Stimulated activated CD8-positive, alpha-beta memory T cell treated with anti-CD3 and anti-CD28 coated beads, Interleukin-7, amount 100 ng/mL, for 1 hour (primary cell): ENCODE measurements at places on chromosomes 1 and 21.

DNA sequence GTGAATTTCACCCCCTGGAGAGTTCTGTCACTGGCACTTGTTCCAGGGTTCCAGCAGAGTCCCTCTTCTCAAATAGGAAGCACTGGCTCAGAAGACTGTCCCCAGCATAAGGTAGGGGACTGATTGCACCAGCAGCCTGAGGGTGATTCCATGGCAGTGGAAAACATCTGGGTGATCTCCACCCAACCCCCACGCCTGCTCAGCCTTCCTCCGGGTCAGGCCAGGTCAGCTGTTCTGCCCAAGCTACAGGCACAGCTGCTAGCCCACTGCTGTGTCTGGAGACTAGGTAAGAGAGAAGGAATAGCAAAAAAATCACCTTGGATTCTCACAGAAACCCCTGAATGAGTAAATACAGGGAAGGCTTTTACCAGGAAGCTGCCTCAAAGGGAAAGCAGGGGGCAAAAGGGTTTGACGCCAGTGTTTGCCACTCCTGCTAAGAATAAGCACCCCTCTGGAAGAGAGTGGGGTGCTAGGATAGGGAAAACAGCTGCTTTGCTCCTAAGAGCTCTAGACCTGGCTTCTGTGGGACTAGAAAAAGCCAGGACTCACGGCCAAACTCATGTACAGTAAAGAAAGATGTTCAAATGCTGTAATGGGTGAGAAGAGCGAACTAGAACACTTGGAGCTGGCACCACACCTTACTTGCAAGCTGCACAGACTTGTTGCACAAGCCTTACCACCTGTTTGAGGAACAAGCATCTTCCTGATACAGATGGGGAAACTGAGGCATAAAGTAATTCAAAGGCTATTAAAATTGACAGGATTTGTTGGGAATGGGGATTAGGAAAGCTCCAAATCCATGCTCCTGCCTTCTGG is 1.0 kb upstream of the DENND2D start:
- no peak for DNase-seq

DNA sequence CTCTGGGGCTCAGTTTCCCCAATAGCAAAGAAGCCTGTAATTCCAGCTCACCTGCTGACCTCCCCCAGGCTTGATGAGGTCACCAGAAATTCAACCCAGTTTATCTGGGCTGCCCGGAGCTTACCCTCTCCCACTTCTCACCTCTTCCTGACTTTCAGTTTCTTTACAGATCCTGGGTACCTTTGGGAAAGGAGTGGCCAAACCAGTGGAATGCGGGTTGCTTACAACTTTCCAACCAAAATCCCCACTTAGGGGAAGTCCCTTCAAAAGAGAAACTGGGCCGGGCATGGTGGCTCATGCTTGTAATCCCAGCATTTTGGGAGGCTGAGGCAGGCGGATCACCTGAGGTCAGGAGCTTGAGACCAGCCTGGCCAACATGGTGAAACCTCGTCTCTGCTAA is 5.9 kb upstream of the MARCKSL1 start:
- DNase-seq = no peak

- DNase-seq = no peak
Measured at GRCh38 chr1:183022202-183023145, 746 bp upstream of the LAMC1 start.

DNA sequence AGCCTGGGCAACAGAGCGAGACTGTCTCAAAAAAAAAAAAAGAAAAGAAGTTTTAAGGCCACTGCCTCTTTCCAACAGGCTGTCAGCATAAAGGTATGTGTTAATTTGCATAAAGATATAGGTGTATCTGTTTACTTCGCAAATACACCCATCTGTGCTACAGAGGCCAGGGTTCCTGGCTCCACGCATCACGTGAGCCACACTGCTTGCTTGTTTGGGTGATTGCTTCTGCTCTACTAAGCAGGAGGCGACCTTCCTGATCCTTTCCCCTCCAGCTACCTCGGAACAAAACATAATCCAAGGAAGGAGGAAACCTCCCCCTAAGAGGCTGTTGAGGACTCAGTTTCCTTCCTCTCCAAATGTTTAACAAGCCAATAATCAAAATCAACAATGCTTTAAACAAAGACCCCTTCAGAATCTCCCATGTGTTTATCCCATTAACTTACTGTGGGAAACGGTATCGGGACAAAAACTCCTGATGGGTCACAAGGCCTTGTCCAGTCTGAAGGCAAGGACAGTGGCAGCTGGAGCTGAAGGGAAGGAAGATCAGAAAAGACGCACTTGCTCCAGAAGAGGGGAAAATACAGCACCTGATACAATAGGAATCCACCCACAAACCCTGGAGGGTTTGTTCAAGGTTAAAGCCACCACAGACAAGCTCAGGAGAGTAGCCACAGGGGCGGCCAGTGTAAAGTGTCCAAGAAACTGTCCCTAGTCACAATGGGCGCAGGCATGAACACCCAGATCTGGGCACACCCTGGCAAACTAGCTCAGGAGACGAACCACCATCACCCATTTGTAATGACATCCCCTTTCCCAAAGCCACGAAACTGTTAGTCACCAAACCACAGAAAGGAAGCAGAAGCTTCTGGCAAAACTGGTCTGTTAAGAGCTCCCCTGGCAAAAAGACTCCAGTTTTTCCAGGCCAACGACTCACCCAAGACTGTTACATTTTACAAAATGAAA is 17.2 kb downstream of the CTNNBIP1 start:
- no peak for DNase-seq

DNA sequence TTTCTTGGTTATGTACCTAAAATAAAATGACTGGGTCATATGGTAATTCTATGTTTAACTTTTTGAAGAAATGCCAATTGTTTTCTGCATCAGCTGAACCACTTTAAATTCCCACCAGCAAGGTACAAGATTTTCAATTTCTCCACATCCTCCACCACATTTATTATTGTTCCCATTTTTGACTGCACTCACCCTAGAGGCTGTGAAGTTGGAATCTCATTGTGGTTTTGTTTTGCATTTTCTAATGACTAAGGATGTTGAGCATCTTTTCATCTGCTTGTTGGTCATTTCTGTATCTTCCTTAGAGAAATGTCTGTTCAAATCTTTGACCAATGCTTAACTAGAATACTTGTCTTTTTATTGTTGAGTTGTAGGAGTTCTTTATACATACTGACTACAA is 72.5 kb downstream of the ASTN1 start:
- DNase-seq = no peak

GRCh38 chr1:235246022-235246948 is 81.7 kb downstream of the ARID4B start:
- DNase-seq = no peak

DNA sequence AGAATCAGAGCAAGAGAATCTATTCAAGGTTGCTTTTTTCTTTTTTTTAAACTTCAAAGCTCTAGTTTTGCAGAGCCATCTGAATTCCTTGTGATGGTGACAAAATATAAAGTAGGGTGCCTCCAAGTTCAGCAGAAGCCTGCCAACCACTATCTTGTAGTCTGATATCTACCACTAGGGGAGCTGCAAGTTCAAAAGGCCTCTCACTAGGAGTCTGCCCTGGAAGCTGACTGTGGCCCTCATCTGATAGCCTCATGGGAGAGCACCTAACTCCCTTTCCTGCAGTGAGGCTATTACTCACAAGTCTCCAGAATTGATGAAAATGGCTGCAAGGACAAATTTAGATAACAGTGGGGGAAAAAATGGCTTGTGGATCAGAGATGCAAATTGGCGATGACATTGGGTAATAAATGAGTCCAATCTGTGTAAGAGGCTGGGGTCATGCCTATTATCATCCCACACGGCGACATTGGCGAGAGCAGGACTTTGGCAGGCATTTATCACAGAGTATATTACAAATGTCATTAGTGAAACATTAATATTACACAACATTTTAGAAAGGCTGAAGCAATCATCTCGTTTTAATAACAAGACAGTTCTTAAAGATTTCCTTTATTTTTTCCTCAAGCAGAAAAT is 10.7 kb upstream of the ZP4 start:
- DNase-seq = no peak

DNA sequence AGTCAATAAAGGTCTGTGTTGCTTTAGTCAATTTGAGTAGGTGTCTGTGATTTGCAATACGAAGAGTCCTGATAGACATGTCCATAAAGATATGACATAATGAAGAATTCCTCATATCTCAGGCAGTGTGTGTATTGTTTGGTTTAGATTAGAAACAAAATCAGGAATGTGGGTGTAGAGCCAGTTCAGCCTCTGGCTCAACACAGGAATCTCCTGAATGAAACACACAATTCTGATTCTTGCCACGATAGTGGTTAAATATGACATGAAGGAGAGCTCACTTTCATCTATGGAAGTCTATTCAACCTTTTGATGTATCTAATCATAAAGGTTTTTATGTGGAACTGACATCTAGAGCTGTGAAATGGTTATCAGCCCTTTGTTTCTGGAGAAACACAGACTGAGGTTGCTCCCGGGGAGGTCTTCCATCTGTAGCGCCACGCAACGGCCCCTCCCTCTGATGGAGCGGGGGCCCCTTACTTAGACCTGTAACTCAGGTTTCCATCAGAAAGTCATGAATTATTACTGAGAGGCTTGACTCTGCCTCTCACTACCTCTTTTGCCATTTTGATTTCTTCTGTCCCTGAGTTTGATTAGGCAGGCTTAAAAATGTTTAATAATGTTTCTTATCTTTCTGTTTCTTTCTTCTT is 19.5 kb downstream of the TSPAN2 start:
- DNase-seq = no peak

DNA sequence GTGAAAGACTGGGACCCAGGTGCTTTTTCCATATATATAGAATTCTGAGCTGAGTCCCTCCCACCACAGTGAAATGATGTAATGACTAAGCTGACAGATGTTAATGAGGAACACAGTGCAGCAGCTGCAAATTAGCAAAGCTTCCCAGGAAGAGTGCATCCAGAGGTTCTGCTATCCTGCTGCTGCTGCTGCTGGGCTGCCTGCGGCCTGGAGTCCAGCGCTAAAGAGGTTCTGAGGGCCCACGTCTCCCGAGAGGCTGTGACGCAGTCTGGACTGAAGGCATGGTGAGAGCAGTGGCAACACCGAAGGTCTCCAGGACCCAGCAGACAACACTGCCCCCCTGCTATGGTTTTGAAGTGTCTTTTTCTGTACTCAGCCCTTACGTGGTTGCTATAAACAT is 63.9 kb downstream of the URB2 start:
- no peak for DNase-seq

GRCh38 chr1:182604175-182605164 is at the start of gene RGS16:
Gene RGS16 (minus strand): TSS chr1:182604389. CDS start chr1:182604259, 130 bp downstream.
- peak; percentile 69 for DNase-seq

DNA sequence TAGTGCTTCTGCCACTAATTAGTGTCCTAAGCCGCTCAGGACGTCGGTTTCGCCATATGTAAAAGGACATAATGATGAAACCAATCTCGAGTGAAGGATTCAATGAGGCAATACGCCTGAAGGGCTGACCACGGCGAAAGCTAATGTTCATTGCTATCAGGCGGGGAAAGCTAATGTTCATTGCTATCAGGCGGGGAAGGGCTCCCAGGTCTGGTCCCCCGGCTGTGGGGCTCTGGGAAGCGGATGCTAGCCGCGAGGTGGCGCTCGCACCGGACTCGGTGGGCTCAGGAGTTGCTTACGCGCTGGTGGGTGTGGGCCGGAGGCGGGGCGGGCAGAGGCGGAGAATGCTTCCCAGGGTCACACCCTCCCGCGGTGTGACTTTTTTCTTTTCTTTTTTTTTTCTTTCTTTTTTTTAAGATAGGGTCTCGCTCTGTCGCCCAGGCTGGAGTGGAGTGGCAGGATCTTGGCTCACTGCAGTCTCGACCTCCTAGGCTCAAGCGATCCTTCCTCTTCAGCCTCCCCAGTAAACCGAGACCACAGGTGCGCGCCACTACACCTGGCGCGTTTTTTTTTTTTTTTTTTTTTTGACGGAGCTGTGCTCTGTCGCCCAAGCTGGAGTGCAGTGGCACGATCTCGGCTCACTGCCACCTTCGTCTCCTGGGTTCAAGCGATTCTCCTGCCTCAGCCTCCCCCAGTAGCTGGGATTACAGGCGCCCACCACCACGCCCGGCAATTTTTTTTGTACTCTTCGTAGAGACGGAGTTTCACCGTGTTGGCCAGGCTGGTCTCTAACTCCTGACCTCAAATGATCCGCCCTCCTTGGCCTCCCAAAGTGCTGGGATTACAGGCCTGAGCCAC is 1.1 kb upstream of the PEAR1 start:
- DNase-seq = peak; percentile 78

DNA sequence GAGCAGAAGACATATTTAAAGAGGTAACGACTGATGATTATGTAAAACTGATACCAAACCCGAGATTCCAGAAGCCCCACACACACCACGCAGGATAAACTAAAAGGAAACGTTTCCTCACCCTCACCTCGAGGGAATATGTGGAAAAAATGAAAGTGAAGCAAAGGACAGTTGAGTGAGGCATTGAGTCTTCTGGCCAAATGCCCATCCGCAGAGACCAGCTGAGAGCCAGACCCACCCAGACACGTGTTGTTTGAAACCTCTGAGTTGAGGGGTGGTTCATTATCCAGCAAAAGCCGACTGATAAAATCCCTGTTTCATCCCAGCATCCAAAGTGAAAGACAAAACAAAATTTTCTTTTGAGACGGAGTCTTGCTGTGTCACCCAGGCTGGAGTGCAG is 29.6 kb upstream of the PCBP3 start:
- DNase-seq = no peak

- peak; percentile 39 for DNase-seq
Measured at GRCh38 chr1:150621497-150622302, 7.7 kb downstream of the ENSA start.

GRCh38 chr1:9369964-9370788 is 77.5 kb downstream of the SPSB1 start:
- no peak for DNase-seq

DNA sequence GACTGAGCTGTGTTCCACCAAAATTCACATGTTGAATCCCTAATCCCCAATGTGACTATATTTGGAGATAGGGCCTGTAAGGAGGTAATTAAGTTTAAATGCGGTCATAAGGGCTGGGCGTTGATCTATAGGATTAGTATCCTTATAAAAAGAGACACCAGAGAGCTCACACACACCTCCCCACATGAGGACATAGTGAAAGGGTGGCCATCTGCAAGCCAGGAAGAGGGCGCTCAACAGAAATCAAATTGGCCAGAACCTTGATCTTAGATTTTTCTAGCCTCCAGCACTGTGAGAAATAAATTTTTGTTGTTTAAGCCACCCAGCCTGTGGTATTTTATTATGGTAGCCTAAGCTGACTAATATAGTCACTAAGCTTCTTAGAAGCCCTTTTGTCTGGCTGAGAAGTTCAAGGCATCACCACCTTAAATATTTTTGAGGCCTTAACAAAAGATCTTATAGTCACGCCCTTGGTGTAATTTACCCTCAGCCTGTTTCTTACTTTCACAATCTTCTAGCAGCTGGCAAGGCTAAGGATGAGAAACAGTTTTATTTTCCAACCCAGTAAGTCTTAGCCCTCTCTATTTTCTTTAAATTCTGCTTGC is 28.8 kb downstream of the GORAB start:
- DNase-seq = no peak

DNA sequence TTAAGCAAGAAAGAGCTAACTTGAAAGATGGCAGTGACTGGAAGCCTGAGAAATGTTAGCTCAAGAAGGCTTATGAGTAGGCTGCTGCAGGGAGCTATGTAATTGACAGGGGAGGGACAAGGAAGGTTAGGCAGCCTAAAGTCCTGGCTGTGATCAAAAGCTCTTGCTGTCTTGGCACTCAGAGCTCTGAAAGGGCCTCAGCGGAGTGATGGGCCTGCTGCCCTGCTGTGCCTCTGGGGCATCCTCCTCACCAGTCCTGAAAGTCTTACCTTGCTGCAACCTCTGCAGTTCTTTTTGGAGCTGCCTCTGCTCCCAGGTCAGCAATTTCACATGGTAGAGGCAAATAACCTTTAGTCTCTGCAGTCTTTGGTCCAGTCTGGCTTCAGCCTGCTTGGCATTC is 1.8 kb downstream of the CCDC190 start:
- no peak for DNase-seq

GRCh38 chr1:79982211-79982610 is 975.7 kb upstream of the ADGRL4 start:
- DNase-seq = no peak

- no peak for DNase-seq
Measured at GRCh38 chr1:238265866-238266265, 375.1 kb upstream of the ZP4 start.
